ENCODE measurements at places on chromosomes 1 and 21. TPM values are rescaled to one million over a fixed set of nuclear protein-coding genes. Genes with fewer than 3 reads are reported as not detected.

DNA sequence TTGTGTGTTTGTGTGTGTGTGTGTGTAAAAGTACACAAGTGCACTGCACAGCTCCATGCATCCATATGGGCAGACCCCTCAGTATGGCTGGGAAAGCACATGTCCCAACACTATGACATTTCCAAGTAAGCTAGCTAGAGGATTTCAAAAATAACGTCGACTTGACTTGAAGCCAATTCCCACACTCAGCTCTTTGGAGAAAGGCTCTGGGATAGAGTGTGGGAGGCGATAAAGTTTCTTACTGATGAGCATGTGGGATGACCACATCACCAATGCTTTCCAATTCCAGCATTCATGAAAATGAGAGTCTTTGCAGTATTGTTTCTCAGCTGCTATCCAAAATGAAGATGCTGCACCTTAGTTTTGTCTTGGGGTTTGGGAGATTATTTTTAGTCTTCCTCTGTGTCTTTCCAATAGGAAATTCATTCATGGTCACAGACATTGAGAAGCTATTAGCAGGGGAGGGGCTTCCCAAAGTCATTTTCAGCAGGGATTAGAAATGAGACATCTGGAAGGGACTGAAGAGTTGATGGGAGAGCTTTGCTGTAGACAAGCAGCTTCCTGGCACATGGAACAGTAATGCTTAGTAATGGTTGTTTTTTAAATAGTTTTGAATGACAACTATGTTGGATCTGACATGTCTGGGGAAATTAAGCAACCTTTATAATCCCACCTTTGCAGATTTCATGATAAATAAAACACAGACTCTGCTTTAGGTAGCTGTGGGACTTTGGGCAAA, 143.5 kb downstream of the ASTN1 start:
- DNase-seq: no peak

DNA sequence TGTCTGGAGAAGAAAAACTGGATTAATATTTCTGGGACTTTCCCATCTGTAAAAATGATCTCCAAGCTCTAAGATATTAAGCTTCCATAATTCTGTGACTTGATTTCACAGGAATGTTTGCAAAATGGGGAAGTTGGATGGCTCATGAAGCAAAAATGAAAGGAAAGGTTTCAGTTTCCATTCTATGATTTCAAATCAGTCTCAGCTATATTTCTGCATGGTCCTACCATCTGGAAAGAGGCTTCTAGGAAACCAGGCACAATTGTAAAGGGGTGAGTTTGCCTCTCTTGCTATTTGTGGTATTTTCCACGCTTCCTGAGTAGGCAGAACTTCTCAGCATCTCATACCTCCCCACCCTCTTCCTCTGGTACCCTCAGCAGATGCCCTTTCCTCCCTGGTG, 22.4 kb upstream of the ACTN2 start:
- no peak for DNase-seq

DNA sequence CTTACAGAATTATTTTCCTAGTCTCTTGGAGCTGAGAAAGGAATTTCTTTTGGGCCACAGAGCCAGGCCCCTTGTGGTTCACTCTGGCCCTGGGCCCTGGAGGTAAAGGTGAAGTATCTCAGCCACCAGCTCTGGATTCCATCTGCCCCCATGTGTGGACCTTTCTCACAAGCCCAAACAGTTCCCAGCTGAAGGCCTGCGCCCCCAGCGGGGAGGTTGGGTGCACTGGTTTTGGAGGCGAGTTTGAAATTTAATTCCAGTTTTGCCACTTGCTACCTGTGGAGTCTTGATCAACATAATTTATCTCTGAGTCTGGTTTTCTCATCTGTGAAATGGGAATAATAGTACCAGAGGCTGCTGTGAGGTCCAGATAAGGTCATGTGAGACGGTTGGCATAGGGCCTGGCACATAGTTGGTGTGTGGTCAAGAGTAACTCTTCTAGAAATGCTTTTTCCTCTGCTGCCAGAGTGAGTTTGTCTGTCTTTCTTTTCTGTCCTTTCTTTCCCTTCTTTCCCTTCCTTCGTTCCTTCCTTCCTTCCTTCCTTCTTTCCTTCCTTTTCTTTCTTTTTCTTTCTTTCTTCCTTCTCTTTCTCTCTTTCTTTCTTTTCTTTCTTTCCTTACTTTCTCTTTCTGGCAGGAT, 6.1 kb downstream of the AGTRAP start:
- no peak for DNase-seq

DNA sequence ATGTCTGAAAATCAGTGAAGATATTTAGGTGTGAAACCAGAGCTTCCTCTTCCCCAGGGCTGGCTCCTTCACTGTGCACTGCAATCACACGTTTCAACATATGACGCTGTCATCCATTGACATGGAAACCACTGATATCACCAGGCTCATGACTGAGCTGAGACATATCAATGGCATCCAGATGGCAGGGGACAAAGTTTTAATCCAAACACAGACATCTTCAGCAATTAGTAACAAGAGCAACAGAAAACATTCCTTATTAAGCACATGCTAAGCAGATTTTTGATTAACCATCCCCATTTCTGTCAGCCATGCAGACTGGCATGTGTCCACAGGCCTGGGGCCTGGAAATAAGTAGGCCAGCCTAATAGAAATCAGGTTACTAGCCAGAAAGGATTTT, 108.0 kb upstream of the ADAR start:
- DNase-seq: no peak

Gene GSTM1
- not detected for total RNA-seq
